Cortex of kidney (tissue), 1 donor: ENCODE measurements at places on chromosomes 1 and 21.

GRCh38 chr1:234917495-234918180, 211.0 kb downstream of the TOMM20 start:
- DNase-seq = no peak

GRCh38 chr1:63101336-63101735, 221.0 kb upstream of the FOXD3 start:
- DNase-seq = no peak

- no peak for DNase-seq
Measured at GRCh38 chr1:192550922-192551534, 24.5 kb upstream of the RGS1 start.

- DNase-seq = no peak
Measured at GRCh38 chr1:11610629-11611180, 43.5 kb downstream of the FBXO2 start.

- DNase-seq = no peak
Measured at GRCh38 chr1:244552336-244552735, 91.3 kb downstream of the CATSPERE start.

GRCh38 chr21:38498057-38498833, at the start of gene ERG:
Gene ERG (minus strand): TSS chr21:38498477. CDS start chr21:38498380, 97 bp downstream.
- no peak for DNase-seq

GRCh38 chr1:235336903-235337302, 8.5 kb downstream of the GGPS1 start:
- no peak for DNase-seq

DNA sequence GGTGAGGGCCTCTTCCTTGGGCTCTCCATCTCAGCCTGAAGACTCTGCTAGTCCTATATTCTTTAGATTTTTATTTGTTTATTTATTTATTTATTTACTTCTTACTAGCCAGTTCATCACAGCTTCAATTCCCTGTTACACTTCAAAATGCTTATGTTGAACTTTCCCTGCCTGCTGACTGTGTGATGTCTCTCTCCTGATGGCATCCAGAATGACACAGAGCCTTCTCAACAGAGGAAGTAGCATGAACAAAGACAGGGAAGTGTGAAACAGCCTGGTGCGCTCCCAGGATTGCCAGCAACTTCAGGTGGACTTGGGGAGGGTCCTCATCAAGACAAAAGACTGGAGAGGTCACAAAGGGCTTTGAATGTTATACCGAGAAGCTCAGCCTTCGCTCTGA, 4.3 kb upstream of the IPO13 start:
- no peak for DNase-seq

GRCh38 chr1:106746448-106747085, 309.9 kb upstream of the PRMT6 start:
- no peak for DNase-seq

GRCh38 chr1:100661176-100661575, 58.4 kb upstream of the VCAM1 start:
- DNase-seq = no peak
